ENCODE measurements at places on chromosomes 7 and 10.

DNA sequence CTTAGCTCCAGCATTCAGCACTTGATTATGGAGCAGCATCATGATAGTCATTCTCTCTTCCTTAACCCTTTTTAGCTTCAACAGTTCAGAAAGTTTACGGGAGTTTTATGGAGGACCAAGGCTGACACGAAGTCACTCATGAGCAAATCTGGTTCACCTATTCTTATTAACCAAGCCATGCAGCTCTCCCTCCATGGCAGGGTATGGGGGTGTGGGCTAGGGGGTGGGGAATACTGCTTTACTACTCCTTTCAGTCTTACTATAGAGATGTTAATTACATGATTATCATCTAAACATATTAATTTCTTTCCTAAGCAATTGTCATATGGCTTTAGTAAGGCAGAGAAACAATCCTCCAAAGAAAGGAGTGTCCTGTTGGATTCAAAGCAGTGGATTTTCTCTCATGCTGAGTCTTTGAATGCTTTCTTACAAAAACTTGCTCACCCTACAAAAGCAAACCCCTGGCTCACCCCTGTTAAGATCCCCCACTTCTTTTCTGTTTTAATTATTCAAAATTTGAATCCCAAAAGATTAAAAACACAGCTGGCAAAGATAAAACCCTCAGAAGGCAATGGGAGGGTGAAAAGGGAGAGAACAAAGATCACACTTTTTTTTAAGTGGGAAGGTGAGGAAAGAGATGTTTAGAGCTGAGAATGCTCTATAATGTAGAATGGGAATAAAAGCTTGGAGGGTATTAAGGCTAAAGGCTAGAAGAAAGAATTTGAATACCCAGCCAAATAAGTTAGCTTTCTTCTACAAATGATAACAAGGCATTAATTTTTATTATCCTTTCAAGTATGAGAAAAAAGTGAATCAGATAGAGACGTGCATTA is 46.4 kb upstream of the SEMA3E start:
- no peak for DNase-seq

DNA sequence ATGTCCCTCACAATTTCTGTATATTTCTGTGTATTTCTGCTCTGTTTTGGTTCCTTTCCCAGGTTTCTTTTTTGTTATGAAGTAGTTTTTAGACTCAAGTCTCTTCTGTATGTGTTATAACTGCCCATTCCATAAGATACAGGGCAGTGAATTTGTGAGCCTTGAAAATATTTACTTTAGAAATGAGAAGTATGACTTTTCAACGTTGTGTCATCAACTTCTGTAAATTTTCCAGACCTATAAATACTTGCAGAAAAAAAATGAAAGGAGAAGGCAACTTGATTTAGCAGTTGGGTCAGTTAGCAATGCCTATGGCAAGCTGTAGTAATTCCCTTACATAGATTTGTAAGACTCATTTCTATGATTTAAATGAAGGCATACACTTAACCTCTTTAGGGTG is 11.5 kb downstream of the EGFR start:
- no peak for DNase-seq

- DNase-seq, result no peak
These were observed 159.6 kb upstream of the CHST15 start for GRCh38 chr10:124253006-124253405.

DNA sequence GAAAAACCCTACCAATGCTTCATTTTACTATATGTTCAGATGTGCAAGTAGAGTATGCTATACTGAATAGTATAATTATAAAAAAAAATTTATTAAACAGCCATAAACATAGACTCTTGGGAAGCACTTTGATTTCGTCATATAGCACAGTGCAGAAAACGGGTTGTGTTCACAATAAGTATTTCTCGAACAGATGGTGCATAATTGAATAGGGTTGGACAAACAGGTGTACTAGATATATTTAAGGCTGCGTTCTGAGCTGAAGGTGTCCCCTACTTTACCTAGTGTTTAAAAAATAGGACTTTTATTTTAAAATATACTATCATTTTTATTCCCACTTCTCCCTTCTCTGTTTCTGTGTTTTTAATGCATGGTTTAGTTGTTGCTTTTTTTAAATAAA is 841.5 kb downstream of the ANKRD7 start:
- no peak for DNase-seq

DNA sequence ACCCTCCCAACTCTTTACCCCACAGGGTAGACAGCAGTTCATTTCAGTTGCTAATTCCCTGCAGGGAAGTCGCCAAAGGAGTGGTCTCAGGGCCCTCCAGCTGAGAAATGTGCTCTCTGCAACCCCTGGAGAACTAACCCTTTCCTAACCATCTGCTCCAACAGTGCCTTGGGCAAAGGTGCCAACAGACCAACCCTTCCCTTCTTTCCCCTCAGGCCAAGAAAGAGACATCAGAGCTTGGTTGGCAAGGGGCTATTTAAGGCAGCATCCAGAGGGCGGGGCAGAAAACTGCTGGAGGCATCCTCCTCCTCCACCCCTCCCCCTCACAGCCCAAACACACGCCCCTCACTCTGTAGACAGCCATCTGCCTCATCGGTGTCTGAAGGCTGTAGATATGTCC is 1.7 kb downstream of the SORBS1 start:
- no peak for DNase-seq

DNA sequence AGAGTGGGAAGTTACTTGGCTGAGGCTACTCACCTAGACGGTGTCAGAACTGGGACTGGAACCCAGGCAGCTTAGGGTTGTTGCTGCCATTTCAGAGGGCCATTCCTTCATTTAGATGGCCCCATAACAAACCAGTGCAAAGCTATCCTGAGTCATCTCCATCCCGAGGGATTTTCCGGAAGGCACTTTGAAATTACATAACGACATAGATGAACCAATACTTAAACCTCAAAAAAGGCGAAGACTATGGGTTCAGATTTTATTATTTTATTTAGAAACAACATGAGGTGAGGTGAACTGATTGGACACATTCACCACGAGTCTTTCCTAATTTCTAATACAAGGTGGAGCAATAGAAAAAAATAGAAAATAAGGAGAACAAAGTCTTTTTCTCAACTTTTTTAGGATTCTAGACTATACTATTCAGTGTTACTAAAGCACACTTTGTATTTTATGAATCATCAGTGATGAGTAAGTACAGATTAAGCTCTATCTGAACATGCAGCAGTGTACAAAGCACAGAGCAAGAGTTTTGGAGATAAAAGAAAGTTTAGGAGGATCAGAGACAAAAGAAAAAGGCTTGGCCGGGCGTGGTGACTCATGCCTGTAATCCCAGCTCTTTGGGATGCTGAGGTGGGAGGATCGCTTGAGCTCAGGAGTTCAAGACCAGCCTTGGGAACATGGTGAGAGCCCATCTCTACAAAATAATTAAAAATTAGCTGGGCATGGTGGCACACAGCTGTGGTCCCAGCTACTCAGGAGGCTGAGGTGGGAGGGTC is 79.5 kb upstream of the SVIL start:
- DNase-seq, result no peak

GRCh38 chr10:132880128-132880981 is 62.0 kb downstream of the CFAP46 start:
- no peak for DNase-seq

- no peak for DNase-seq
These were observed 124.6 kb upstream of the RSU1 start for GRCh38 chr10:16941870-16942269.

GRCh38 chr10:35884657-35885071 is 242.6 kb upstream of the FZD8 start:
- DNase-seq, result no peak

DNA sequence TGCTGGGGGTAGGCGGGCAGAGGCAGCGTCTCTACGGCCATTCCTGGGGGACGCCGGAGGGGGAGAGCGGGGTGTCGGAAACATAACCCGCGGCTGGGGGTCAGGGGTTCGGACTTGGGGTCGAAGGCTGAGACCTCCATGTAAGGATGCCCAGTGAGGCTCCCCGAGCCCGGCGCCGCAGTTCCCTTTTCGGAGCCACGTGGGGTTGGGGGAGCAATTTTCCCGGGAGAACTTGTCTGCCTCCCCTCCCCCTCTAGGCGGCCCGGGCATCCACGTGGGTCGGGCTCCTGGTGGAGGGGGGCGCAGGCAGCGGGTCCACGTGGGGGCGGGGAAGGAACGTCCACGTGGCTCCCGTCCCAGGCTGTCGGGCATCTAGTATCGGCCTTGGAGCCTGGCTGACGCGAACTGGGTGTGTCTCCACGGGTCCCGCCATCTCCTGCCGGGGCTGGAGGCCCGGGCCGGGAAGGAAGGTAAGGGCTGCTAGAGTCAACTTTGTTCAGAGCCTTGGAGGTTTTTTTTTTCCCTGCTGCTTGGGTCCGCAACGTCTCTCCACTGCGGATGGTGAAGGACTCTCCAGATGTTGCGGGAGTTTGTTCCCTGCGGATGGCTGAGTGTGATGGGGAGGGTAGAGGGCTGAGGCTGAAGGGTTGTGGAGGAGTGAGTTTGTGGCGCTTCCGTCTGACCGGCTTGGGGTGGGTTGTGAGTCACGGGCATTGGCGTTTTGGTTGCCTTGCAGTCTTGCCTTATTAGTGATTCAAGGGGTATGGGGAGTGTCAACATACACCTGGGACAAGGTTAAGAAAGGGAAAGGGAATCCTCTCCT is 744 bp downstream of the PPRC1 start:
- no peak for DNase-seq

- no peak for DNase-seq
These were observed 19.7 kb upstream of the RHOBTB1 start for GRCh38 chr10:60963441-60964256.

DNA sequence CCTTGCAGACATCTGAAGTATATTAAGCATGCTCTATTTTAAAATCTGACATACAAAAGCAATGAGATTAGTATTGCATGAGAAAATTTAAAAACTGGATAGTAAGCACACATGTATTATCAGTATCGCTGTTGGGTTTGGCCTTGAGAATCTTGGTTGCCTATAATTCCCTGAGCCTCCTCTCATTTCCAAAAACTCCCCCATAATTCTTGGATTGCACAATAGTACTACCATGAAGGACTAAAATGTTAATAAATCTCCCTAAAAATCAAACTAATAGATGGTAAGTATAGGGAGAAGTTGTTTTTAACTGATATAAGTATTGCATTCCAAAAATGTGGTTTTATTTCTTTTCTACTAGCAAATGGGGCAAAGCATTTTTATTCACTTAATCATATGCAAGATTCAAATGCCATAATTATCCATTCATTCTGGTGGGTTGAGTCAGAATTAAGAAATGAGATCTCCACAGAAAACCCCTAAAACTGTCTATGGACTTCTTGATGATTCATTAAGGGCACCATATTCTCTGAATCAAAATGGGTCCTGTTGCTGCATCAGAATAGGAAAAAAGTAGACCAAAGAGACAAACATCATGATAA is 10.3 kb upstream of the VIM start:
- DNase-seq, result no peak

Data from stimulated activated CD4-positive, alpha-beta T cell treated with anti-CD3 and anti-CD28 coated beads, Interleukin-1b, Interleukin-23, amount 100 ng/mL, for 1 hour (primary cell).